Activated naive CD4-positive, alpha-beta T cell treated with Interleukin-2 at 50 U/mL for 16 hours (primary cell): ENCODE measurements at places on chromosomes 12 and 14.

- no peak for DNase-seq
Observed at GRCh38 chr12:92900941-92901340, 28.2 kb downstream of the EEA1 start.

DNA sequence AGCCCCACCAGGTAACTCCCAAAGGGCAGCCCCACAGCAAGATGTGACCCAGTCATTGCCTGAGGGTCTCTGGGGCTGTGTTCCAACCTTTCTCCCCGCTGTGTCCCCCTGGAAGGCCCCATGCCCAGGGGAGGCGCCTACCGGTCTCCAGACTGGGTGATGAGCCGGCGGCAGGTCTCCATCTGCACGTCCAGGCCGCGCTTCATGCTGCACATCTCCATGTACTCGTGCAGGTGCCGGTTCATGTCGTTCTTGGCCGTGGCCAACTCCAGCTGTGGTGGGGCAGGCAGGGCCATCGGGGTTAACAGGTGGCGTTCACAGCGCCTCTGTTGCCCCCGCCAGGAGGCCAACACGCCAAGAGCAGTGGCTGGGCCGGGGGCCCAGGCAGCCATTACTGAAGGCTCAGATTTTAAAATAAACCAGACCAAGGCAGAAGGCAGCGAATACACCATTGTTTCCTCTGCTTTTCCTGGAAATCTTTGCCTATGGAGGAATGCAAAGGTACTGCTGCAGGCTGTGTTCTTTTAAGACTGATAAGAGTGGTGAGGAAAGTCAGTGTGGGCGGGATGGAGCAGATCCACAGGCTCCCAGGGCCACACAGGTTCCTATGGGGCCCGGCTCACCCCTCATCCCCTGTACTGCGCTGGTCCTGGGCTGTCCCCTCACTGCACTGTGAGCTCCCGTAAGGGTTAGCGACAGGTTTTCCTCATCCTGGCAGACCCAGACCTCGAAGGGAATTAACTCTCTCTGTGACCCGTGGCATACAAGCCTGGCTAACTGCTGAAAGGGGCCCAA is 7.3 kb downstream of the GAPDH start:
- DNase-seq = no peak

DNA sequence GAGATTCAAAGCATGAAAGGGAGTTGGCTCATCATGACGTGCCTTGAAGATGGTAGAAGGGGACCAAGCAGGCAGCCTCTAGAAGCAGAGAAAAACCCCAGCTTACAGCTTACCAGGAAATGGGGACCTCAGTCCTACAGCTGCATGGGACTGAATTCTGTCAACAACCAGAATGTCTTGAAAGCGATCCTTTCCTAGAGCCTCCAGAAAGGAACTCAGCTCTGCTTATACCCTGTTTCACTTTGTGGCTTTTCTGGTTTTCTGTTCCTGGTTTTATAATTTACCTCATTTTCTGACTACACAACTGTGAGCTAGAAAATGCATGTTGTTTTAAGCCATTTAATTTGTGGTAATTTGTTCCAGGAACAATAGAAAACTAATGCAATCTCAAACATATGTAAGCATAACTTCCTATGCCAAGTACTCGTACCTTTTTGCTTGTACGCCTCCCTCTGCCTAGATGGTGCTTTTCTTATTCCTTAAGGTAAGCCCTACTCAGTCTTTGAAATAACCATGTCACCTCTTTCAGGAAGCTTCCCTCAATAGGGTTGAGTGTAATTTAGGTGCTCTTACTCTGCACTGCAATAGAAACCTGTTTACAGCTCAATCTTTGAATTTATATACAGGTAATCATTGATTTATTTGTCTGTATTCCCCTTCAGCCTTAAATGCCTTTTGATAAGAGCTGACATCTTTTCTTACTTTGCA is 348.8 kb downstream of the TMEM117 start:
- DNase-seq = no peak

DNA sequence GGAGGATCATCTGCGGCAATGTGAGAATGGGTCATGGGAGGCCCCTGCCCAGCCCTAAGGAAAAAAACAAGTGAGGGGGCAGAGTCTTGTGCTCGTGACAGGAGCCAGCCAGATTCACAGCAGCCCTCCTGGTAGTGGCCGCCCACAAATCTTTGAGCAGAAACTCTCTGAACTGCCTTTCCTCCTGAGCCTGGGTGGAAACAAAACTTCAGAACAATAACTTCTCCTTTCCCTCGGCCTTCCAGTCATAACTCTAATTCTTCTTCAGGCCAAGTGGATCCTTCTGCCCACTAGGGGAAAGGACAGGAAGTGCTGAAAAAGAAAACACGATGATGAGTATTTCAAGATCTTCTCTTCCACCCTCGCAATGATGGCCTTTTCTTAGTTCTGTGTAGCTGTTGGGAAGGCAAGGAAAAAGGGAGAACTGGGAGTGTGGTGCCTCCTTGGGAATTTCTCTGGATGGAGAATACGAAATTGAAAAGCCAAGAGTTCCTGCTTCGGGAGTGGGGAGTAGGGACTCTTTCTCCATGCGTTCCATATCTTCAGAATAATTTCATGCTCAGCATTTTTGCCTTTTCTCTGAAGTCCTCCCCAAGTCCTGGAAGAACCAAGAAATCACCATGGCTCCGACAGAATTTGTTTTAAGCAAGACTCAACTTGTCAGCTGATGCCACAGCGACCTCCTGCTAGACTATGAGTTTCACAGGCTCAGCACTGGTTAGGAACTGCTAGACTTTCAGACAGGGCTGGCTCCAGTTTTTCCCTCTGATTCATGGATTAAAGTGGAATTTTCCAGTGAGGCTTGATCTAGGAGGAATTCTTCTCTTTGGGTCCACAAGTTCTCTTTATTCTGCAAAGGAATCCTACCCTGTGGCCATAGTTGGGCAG is 188.9 kb downstream of the CAND1 start:
- DNase-seq = no peak

DNA sequence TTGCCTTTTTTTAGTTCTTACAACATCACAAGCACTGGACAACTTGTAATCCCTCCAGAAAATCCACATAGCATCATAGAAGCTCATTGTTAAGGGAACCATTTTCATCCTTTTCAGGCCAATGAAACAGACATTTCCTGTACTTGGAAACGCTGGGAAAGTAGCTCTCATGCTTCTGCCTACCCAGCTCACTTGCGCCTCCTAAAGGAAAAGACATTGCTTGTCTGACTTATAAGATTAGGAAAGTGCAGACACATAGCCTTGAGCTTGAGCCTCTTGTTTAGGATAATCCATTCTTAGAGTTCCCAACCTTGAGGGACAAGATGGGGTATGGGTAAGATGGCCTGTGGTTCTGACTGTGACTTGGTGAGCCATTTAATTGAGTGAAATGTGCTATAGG is 589.5 kb downstream of the NOVA1 start:
- no peak for DNase-seq

- no peak for DNase-seq
Observed at GRCh38 chr12:65508276-65509035, 230.0 kb downstream of the MSRB3 start.

DNA sequence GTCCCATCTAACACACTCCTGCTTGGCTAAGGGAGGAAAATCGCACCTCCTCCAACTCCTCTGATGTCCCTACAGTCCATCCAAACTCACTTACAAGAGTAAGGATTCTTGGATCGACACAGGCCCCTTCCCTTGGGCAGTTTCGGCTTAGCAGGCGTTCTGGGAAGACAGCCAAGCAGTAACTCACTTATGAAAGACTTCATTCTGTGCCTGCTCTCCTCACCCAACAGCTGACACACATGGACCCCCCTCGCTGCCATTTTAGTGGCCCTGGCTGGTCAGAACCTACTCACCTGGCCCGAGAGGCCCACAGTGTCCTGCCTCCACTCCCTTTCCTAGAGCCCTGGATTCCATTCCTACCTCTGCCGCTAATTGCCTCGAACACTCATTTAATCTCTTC is 52.3 kb upstream of the BCL2L14 start:
- DNase-seq = no peak

DNA sequence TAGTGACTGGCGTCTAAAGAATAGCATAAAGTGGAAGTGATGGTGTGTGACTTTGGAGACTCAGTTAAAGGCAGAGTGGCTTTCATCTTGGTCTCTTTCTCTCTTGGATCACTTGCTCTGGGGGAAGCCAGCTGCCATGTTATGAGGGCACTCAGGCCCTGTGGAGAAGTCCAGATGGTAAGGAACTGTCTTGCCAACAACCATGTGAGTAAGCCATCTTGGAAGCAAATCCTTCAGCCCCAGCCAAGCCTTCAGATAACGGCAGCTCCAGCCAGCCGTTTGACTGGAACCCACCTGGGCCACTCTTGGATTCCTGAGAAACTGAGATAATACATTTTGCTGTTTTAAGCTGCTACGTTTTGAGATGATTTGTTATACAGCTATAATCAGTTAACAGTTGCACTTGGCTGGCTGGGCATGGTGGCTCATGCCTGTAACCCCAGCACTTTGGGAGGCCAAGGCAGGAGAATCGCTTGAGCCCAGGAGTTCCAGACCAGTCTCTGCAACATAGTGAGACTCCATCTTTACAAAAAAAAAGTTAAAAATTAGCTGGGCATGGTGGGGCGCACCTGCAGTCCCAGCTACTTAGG is 7.7 kb upstream of the LRRC23 start:
- no peak for DNase-seq

- DNase-seq = no peak
Observed at GRCh38 chr12:109521831-109522230, 44.4 kb downstream of the UBE3B start.

- DNase-seq = no peak
Observed at GRCh38 chr12:96136161-96136560, 58.0 kb upstream of the ELK3 start.

GRCh38 chr14:101957406-101958234 is 6.8 kb upstream of the DYNC1H1 start:
- DNase-seq = no peak

GRCh38 chr14:55254581-55254980 is 16.6 kb upstream of the FBXO34 start:
- DNase-seq = no peak

DNA sequence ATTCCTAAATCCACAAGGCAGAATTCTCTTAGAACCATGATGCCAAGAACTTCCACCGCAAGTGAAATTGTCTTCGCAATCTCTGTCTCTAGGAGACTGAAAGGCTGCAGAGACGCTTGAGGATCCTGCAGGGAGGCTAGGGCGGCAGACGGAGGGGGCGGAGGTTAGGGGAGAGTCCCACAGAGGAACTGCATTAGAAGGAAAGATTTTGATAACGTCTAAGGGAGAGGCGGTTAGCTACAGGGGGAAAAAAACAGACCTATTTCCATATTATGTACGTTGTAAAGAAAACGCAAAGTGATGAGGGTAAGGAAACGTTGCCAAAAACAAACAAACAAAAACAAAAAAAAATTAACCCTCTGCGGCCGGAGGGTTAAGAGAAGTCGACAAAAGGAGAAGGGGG is 595 bp downstream of the KLHL28 start:
- peak; percentile 67 for DNase-seq
